ENCODE measurements at places on chromosomes 3 and 15. TPM values are rescaled to one million over a fixed set of nuclear protein-coding genes. Genes with fewer than 3 reads are reported as not detected.

GRCh38 chr3:12677616-12678015, 13.7 kb upstream of the RAF1 start:
- no peak overlapping the region for H3K4me3 ChIP-seq
- no peaks in the 10 kb centered on the region for H3K4me1 ChIP-seq
- H3K36me3 ChIP-seq = no peaks in the 10 kb centered on the region
- H3K27ac ChIP-seq = no peak overlapping the region

- no peak for DNase-seq
- H3K27me3 ChIP-seq = no peaks in the 10 kb centered on the region
- H3K4me1 ChIP-seq = no peaks in the 10 kb centered on the region
- no peak overlapping the region for H3K4me3 ChIP-seq
- no peaks in the 10 kb centered on the region for H3K36me3 ChIP-seq
- H3K27ac ChIP-seq = no peak overlapping the region
These were observed 271.4 kb upstream of the PPP2R3A start for GRCh38 chr3:135694142-135694541.

DNA sequence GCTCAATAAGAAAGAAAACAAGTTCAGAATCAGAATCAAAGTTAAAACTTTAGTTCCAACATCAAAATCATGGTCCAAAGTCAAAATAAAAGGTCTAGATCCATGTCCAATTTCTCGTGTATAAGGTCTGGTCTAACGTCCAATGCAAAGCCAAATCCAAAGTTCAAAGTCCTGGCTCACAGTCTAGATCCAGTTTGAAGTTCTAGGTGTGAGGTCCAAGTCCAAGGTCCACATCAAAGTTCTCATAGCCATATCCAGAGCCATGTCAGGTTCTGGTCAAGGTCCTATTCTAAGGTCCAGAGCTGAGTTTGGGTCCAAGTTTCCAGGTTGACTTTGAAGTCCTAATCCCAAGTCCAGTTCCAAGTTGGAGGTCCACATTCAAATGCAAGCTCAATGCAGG, 40.7 kb upstream of the VIPR1 start:
- no peaks in the 10 kb centered on the region for H3K36me3 ChIP-seq
- H3K27me3 ChIP-seq = no peaks in the 10 kb centered on the region
- H3K4me1 ChIP-seq = no peaks in the 10 kb centered on the region
- H3K4me3 ChIP-seq = no peak overlapping the region

GCNT3 gene
- not detected for total RNA-seq

- H3K27ac ChIP-seq = no peak overlapping the region
- no peaks in the 10 kb centered on the region for H3K27me3 ChIP-seq
- no peaks in the 10 kb centered on the region for H3K36me3 ChIP-seq
- no peak for DNase-seq
These were observed 691.6 kb downstream of the ZNF385D start for GRCh38 chr3:21059404-21059803.

DNA sequence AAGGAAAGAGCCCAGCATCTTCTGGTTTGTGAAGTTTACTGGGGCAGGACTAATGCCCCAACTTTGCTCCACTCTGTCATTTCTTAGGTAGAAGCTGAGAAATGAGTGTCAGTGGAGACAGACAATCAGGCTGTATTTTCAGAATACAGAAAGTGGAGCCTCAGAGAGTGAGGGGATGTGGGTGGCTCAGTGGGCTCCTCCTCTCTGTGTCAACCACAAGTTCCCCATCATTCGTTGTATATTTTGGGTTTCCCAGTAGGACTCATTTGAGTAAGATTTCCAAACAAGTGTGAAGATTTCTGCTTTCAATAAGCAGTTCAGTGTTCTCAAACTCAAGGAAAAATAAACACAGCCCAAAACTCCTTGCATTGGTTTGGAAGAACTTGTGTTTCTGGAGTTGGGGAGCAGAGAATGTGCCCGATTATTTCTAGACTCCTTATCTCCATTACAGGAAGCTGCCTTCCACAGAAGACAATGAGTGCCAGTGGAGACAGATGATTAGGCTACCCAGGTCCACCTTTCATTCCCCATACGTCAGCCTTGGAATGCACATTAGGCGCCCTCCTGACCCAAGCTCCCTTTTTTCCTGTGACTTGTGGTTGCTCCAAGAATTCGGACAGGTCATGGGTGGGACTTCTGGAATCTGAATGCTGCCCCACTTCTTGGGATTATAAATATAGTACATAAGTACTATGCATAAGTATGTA, 792.1 kb upstream of the LMCD1 start:
- DNase-seq = no peak
- no peaks in the 10 kb centered on the region for H3K4me1 ChIP-seq
- H3K27ac ChIP-seq = no peak overlapping the region
- no peaks in the 10 kb centered on the region for H3K36me3 ChIP-seq
- no peaks in the 10 kb centered on the region for H3K27me3 ChIP-seq
- H3K4me3 ChIP-seq = no peak overlapping the region

DNA sequence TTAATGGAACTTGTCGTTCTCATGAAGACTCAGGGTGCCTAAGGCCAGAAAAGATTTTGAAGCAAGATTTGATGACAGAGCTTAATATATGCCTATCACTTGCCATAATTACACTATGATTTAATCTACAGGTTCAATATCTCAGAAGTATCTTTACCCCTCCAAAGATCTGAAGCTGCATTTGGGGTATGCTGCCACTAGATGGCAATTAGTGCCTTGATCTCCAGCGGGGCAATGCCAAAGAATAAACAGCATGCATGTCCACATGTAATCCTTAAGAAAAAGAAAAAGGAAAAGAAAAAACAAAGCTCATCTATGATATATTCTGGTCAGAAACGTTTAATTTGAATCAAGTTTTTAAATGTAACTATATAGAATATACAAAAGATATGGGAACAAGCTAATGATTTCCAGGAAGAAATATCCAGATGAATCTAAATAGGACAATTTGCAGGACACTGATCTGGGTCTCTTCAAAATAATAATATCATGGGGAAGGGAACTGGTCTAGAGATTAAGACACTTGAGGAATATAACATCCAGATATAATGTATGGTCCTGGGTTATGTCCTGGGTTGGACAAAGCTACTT, 55.0 kb upstream of the SOX14 start:
- no peak for DNase-seq
- H3K4me1 ChIP-seq = no peaks in the 10 kb centered on the region
- no peak overlapping the region for H3K4me3 ChIP-seq
